NCI-H446 treated with DMSO at 0.1 percent for 48 hours (cell line): ENCODE measurements at places on chromosomes 12 and 14.

DNA sequence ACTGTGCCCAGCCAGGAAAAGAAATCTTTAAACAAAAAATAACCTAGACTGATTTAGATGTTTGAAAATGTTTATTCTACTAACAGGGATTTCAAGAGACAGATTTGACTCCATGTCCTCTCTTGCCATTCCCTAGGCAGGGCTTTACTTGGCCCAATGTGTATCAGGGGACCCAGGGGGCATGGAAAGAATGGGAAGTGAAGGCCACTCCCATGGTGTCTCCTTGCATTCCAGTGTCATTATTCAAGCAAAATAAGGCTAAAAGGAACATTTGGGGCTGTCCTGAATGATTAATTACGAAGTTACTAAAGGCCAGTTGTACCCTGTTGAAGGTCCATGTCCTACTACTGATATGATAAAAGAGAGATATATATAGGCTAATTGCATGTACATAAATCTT, 151.9 kb upstream of the ATF7IP start:
- DNase-seq = no peak

DNA sequence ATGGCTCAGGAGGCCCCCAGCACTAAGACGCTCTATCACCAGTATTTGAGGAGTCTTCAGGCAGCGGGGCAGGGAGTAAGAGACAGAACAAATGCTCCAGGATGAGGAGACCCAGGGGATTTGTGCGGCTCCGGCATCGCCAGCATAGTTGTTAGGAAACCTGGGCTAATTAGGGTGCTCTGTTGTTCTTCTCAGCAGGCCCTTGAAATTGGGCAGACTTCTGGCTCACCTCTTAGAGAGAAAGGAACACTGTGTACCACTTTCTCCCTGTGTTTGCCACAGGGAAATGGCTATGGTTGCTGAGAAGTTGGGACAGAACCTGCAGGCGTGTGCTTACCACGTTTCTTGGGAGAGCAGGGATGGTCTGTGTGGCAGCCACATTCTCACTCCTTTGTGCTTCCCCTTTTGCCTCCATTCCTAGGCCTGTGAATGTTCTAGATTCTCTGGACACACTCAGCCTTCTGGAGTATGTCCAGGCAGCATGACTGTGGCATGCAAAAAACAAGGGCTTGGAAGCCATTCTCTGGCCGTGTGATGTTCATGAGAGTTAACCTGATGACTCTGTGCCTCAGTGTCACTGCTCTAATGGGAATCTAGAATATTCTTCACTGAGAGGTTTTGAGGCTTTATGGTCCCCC, 109.0 kb downstream of the CHST11 start:
- DNase-seq = no peak

DNA sequence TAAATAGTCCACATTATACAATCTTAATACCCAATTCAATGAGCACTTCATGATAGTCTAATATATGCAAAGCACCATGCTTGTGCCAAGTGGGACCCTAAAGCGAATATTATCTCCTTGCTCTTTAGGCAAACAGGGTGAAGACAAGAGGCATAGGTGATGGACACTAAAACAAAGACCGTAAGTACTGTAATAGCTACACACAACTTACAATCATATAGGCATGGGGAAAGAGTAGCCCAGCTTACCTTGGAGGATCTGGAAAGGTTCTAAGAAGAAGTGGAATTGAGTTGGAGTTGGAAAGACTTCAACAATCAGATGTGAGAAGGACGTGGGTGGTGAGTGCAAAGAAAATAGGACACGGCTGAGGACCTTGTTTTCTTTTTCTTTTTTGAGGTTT, 19.1 kb upstream of the BCL2L14 start:
- DNase-seq = no peak

DNA sequence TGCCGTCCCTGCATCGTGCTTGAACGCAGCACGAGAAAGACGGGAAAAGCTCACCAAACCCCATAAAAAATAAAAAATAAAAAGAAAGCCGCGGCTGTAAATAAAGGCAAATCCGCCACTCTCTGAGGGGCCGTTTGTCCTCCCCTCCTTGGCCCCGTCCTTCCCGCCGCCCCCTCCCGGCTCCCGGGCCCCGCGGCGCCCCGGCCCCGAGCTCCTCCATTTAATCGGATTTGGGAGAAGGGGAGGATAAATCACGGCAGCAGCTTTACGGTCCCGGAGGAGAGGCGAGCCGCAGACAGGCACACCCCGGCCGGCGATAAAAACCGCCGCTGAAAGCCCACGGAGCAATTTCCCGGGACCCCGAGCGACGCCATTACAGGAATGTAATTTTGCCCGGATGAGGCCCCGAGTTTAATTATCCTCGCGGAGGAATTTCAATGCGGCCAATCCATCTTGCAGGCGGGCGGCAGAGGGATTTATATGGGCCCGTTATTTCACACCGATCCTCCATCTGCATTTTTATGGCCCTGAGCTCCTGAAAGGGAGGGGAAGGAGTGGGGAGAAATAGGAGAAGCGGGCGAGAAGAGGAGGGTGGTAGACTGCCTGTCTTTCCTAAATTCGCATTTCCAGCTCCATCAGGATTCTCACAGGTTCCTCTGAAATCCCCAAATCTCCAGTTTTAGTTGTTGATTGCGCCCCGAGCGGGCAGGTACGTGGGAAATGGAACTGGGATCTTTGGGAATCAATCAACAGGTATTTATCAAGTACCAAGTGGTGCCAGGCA, 1.3 kb upstream of the ATP5MC2 start:
- DNase-seq = no peak

GRCh38 chr12:110329710-110330109, 48.7 kb downstream of the ATP2A2 start:
- no peak for DNase-seq

DNA sequence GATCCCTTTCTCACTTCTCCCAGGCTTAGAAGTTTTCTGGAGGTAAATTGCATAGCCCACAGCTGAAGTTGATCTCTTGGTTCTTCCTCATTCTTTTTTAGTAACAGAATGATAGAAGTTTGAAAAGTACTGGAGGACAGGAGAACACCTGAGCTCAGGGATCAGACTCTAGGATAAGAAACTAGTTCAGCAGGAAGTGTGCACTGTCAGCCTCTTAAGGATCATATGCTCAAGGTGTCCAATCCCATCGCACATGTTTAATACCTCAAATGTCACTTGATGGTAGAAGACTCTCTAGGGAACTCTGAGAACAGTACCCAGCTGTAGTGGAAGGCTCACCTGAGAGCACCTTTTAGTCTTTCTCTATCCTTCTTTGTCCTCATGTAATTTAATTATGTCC, 14.7 kb upstream of the LIMA1 start:
- DNase-seq = no peak

GRCh38 chr12:96093543-96094196, 58.3 kb upstream of the LTA4H start:
- DNase-seq = no peak

DNA sequence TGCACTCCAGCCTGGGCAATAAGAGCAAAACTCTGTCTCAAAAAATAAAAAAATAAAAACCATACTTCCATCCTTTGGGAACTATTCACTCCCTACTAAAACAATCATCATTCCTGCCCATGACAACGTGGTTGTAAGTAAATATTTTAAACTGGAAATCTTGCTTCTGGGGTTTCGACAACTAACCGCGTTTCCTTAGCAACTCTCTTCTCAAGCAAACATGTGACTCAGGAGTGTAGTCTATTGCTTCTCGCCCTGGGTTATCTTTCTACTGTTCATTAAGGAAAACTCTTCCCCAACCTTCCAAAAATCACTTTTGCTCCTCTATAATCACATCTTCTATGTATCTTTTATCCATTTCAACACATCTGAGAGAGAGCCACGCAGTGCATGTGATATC, 21.8 kb downstream of the APPL2 start:
- DNase-seq = no peak
